OCI-LY7 (cell line): ENCODE measurements at places on chromosomes 13 and 19.

GRCh38 chr13:104832231-104832630 lies 1703.2 kb downstream of the EFNB2 start:
- no peak for DNase-seq

GRCh38 chr13:80828759-80829158 lies 487.8 kb upstream of the SPRY2 start:
- DNase-seq = no peak

DNA sequence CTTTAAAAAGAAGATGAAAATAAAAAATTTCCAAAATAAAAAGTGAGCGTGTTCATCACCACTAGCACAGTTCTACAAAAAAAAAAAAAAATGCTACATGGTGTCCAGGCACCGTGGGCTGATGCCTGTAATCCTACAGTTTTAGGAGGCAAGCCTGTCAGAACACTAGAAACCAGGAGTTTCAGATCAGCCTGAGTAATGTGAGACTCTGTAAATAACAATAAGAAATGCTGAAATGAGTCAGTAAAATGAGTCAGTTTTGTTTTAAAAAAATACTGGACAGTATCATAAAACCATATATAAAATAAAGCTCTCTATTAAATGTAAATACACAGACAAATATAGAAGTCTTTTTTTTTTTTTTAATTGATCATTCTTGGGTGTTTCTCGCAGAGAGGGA lies 30.0 kb downstream of the ZNF91 start:
- no peak for DNase-seq

DNA sequence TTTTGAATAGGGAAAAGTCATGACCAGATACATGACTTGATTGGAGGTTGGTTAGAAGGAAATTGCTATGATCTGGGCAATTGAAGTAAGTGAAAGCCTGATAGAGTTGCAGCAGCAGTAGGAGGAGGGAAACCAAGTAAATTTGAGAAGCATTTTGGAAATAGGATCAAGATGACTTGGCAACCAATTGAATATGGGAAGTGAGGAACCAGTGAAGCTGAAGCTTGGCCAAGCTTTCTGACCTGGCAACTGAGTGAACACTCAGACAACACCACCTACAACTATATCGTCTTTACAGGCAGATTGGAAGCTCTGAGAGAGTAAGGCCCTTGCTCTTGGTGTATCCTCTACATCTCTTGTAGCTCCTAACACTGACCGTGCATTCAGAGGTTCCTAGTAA lies 16.2 kb upstream of the KATNAL1 start:
- DNase-seq = no peak
